ENCODE measurements at places on chromosomes 7 and 10.

DNA sequence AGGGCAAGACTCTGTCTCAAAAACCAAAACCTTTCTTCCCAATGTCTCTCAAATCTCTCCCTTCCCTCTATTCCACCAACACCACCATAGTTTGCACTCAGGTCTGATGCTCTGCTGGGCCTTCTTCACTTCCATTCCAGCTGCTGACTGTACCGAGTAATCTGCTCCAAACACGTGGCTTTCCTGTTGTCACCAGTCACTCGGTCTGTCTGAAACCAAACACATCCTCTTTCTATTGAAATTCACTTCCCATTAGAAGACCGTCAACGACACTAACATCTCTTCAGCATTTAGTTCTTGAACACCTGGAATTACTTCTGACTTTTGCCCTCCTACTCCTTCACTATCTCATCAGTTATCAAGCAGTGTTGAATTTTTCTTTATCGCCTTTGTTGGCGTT, 4.7 kb upstream of the NRF1 start:
- DNase-seq = peak; percentile 71

DNA sequence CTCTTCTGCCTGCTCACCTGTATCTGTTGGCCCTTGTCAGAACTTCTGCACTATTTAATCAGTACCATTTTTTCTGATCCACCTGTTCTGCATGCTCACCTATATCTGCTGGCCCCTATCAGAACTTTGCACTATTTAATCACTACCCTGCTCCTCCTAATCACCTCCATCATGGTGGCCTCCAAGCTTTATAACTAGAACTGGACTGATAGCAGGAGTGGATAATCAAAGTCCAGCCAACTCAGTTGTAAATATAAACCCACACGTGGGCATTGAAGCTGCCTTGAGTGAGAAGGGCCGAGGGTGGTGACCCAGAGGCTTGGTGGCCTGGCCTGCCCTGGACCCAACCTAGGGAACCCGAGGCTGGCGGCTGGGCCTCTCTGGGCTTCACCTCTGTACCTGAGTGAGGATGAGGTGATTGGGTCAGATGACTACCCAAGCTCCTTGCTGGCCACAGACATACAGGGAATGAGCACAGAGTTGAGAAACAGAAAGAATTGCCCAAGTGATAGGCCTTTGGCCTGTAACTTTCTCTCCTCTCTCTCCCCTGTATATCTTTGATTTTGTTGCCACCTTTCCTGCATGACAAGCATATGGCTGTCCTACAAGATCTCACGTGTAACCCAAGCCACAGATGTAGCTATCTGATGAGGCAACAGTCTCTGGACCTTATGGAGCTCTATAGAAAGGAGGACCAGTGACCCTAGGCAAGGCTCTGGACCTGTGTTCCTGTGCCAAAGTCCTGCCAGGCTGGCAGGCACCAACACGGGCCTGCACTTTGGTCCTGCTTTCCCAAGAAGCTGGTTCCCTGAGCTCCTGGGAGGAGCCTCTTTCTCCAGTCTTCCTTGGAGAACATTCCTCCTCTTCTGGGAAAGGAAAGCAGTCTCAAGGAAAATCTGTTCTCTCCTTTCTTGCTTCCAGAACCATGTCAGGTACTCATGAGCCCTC, 23.4 kb upstream of the FAM3C start:
- DNase-seq = no peak

DNA sequence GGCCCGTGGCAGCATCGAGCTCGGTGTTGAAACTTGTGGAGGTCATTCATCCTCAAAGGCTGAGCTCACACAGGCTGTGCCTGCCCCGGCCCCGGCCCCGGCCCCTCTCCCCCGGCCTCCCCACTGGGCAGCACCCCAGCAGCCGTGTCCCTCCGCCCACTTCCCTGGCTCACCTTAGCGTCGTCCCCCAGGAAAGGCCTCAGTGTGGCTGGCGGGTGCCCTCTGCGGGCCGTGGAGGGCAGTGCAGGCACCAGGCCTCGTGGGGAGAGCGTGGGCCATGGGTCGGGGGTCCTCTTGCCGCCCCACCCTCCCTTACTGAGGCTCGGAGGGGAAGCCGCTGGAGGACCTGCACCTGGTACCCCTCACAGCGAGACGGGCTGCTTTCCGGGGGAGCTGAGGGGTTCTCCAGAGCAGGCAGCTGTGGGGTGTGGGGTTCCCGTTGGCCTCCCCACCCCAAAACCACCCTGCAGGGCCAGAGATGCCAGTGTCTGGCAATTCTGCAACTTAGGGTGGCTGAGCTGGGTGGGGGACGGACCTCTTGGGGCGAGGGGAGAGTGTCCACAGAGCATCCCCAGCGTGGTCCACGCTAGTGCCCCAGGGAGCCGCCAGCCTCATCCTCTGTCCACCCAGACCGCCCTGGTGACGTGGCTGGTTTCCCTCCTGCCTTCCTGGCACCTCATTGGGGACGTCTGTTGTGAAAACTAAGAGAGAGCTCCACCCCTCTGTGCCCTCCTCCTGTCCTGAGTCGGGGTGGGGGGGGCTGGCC, 44.2 kb upstream of the DPYSL4 start:
- DNase-seq = no peak

GRCh38 chr7:46568420-46569132, 647.5 kb upstream of the IGFBP3 start:
- DNase-seq = no peak

GRCh38 chr7:43538404-43538771, 44.5 kb upstream of the STK17A start:
- no peak for DNase-seq

DNA sequence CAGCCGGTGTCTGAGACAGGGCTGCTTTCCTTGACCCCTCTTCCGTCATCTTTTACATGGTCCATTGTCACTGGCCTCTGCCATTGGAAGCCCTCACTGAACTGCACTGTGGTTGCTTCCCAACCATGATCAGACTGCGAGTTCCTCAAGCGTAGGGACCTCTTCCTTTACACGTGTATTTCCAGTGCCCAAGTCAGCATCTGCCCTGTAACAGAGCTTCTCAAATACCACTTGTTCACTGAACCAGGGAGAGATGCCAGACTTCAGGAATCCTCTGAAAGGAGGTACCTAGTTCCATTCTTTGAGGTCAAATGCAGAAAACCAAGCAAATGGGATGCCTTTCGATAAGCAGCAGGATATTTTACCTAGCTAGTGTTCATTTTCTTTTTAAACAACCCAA, 145.1 kb downstream of the NRP1 start:
- DNase-seq = no peak

DNA sequence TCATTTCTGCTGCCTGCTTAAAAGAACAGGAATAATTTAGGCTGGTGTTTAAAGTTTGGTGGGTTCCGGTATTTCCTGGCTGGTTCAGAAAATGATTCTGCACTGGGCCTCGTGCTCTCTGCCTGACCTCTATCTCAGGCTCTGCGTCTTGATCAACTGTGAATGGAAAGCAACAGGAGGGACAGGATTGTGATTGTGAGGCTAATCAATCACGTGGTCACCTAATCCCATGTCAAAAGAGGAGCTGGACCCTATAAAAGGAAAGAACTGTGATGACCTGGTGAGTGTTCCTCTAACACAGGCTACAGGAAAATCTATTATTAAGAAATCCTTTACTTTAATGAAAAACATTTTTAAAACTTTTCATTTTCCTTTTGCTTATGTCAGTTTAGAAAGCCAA, at the start of gene DHX32:
Gene DHX32 (minus strand): TSS at position 101 of the 400 bp plus-strand sequence. CDS start 468 bp downstream, outside the sequence.
- DNase-seq = no peak

DNA sequence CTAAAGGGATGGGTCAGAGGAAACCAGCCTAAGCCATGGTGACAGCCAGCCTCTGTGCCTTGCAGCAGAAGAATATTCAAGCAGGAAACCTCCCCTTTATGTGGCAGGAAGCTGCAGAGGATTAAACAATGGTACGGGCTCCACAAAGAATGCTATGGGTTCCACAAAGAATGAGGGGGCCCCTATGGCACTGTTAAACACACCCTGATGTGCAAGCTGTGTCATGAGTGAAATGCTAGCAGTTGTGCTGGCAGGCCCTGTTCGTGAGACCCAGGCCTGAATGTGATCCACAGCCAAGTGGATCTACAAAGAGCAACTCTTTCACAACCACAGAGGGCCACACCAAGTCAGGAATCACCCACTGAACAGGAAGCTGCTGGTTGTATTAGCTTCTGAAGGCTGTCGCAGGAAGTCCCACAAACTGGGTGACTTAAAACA, 68.9 kb downstream of the MYOF start:
- DNase-seq = peak; percentile 76

- no peak for DNase-seq
Observed at GRCh38 chr7:99165816-99166215, 21.9 kb upstream of the SMURF1 start.

GRCh38 chr10:122999347-122999746, 9.2 kb downstream of the IKZF5 start:
- DNase-seq = no peak

- no peak for DNase-seq
Observed at GRCh38 chr10:13880760-13881159, 294.0 kb downstream of the PRPF18 start.

GRCh38 chr10:85147346-85148250, 819.2 kb downstream of the CCSER2 start:
- no peak for DNase-seq

DNA sequence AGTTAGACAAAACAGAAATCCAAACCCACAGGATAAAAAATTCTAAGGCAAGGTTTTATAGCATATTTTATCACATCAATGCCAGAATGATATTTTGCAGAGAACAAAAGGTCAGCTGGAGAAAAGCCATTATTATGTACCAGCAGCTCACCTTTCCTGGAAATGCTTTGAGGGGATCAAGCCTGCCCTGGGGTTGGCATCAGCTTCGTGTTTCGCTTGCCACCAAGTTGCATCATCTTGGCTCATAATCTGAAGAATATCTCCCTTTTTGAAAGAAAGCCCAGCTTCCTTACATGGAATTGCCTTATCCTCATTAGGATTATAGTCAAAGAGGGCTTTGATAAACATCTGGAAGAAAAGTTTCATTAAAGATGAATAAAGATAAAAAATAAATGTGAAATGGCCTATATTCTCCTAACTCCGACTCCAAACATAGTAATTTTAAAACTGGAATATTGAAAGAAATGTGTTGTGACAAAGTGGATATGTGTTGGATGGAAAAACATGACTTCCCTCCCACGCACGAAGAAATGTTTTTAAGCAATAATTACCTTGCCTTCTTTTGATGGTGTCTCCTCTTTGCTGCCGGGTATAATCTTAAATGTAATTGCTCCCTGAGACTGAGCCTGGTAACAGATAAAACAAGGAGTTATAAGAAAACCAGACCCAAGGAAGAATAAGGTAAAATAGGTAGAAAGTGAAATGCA, 121.3 kb upstream of the ODAD2 start:
- no peak for DNase-seq

GRCh38 chr7:49497471-49497870, 276.0 kb upstream of the VWC2 start:
- no peak for DNase-seq

DNA sequence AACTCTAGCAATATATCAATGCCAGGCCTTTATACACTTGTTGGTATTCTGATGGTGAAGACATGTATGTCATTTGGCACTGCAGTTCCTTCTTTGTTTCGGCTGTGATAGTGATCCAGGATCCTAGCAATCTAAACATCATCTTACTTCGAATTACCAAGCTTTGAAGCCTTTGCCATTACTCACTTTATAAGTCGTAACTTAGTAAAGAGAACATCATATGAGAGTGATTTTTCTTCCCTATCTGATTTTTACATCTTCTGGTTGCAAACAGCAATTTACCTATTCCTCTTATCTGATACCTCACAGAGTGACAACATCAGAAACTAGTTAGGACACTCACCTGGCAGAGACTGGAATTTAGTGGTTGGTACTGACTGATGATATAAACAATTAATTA, 7.6 kb upstream of the BPGM start:
- DNase-seq = no peak

GRCh38 chr7:51357821-51358220, 41.2 kb upstream of the COBL start:
- DNase-seq = no peak

- no peak for DNase-seq
Observed at GRCh38 chr10:111543854-111544253, 467.0 kb downstream of the ADRA2A start.

- no peak for DNase-seq
Observed at GRCh38 chr7:69438584-69439412, 159.5 kb upstream of the AUTS2 start.

GRCh38 chr7:22083704-22084240, 138.1 kb upstream of the CDCA7L start:
- DNase-seq = no peak

- DNase-seq = no peak
Observed at GRCh38 chr10:132168571-132169030, 18.1 kb upstream of the DPYSL4 start.

GRCh38 chr7:39027491-39027890, 49.8 kb downstream of the POU6F2 start:
- DNase-seq = no peak

DNA sequence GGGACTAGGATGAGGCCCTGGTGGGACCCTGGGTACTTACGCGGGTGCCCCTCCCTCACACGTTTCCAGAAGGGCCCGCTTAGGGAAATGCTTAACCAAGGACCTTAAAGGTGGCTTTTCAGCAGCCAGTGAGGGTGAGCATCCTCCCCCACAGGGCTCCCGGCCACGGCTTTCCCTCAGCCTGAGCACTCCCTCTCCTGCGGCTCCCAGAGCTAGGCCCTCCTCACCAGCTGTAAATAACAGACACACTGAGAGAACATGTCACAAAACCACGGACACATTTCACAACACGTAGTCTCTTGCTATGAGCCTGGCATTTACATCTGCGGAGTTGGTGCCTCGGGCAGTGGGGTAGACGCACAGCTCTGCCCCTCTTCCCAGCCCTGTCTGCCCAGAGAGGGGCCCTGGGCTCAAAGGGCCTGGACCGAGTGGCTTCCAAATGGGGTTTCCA, 25.2 kb downstream of the GRID1 start:
- peak; percentile 41 for DNase-seq

- DNase-seq = no peak
Observed at GRCh38 chr7:155169498-155170065, 99.5 kb downstream of the HTR5A start.

Measured in AML-193 (cell line).